ENCODE measurements at places on chromosomes 7 and 10.

DNA sequence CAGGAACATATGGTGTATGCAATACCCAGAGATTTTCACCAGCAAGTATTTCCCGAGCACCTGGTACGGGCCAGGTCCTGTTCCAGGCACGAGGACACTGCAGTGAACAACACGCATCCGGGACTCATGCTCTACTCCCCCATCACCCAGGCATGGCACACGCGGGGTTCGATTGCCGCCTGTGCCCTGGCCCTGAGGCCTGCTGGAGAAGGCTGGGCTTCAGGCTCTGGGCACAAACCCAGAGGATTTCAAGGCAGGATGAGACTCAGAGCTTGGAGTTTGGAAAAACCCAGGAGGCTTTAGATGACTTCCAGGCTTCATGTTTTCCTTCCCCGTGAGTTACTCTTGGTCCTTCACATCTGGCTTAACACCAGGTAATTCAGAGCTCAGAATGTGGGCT, 143.5 kb downstream of the NEURL1 start:
- ATAC-seq: no peak

DNA sequence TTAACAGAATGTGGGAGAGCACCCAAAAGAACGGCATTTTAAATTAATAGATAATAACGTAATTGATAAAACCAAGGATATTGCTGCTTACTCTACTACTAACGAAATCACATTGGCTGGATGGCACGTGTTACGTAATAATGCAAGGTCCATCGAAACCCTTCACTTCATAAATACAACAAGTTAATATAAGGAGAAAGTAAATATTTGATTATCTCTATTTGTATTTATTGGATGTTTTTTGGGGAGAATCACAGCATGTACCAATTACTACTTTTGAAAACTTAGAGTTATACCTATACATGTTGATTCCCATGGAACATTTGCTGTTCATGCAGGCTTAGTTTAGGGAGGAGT, 1.6 kb downstream of the PRKG1 start:
- no peak for ATAC-seq

GRCh38 chr7:22921386-22922086, 92.4 kb downstream of the HYCC1 start:
- no peak for ATAC-seq

- no peak for ATAC-seq
These were observed 32.9 kb upstream of the FOXL3 start for GRCh38 chr7:256981-257646.

DNA sequence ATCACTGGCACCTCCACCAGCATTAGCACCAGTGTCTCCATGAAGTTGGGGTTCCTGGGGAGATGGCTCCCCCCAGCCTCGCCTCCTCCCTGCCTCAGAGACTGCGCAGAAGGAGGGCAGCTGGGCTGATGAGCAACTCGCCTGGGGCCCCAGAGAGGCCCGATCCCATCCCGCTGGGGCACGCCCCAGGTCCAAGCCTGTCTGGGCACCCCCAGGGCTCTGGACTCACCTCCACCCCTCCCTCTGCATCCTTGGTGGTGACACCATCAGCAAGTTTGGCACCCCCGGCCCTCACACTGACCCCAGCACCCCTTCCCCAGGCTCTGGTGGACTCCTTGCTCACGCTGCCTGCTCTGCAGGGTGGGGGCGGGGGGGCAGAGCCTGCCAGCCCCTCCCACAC, 89.5 kb downstream of the LHPP start:
- no peak for ATAC-seq

Data from stimulated activated memory B cell treated with anti-CD40 and anti-IgM and Interleukin-4, amounts not matched to agents 10 μg/mL and 1 μg/mL and 100 μg/mL, for 72 hours (primary cell).